ENCODE measurements at places on chromosomes 16 and 17. TPM values are rescaled to one million over a fixed set of nuclear protein-coding genes. Genes with fewer than 3 reads are reported as not detected.

MMP28 gene
- 0.97 TPM for total RNA-seq

CDH5 gene
- 0.46 TPM for total RNA-seq

PLLP gene
- total RNA-seq, result 4.9 TPM

- DNase-seq, result no peak
These were observed 43.9 kb upstream of the TEKT3 start for GRCh38 chr17:15385305-15385704.
